ENCODE measurements at places on chromosomes 5 and 9. TPM values are rescaled to one million over a fixed set of nuclear protein-coding genes. Genes with fewer than 3 reads are reported as not detected.

DNA sequence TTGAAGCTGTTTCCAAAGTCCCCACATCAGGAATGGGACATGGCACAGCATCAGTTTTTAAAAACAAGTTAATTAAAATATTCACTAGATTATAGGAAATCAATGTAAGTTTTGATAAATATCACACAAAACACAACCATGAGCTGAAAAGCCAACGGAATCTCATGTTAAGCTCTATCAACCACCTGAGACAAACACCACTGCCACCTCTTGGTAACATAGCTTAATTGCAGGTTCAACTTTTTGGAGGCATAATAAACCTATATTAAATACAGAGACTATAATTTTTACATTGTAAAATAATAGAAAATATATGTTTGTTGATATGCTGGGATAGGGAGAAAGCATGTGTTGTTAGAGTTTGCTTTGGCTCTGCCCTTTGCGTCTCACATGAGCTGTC lies 126.1 kb downstream of the SV2C start:
- no peak for DNase-seq

DNA sequence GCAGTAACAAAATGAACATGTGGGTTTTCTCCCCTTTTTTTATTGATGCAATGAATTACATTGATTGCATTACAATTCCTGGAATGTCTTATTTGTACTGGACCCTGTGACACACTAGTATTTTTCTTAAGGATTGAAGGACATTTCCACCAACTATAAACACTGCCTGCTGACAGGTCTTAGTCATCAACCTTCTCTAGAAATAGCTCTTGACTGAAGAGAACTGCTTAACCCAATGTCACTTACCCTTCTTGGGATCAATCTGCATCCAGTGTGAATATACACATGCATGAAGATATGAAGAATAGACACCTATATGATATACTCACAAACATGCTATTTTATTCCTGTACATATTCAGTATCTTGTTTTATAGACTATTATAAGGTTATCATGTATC lies 130.6 kb downstream of the FBXO38 start:
- DNase-seq: no peak

DNA sequence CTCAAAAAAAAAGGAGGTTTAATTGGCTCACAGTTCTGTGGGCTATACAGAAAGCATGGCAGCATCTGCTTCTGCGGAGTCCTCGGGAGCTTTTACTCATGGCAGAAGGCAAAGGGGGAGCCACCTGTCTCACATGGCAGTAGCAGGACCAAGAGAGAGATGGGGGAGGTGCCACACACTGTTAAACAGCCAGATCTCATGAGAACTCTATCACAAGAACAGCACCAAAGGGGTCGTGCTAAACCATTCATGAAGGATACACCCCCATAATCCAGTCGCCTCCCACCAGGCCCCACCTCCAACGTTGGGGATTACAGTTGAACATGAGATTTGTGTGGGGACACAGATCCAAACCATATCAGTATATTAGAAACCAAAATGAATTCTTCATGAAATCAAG lies 28.3 kb upstream of the CXXC5 start:
- no peak for DNase-seq

GRCh38 chr5:136769093-136769492 lies 403.7 kb upstream of the TRPC7 start:
- no peak for DNase-seq

Gene LCP2
- total RNA-seq: not detected

DNA sequence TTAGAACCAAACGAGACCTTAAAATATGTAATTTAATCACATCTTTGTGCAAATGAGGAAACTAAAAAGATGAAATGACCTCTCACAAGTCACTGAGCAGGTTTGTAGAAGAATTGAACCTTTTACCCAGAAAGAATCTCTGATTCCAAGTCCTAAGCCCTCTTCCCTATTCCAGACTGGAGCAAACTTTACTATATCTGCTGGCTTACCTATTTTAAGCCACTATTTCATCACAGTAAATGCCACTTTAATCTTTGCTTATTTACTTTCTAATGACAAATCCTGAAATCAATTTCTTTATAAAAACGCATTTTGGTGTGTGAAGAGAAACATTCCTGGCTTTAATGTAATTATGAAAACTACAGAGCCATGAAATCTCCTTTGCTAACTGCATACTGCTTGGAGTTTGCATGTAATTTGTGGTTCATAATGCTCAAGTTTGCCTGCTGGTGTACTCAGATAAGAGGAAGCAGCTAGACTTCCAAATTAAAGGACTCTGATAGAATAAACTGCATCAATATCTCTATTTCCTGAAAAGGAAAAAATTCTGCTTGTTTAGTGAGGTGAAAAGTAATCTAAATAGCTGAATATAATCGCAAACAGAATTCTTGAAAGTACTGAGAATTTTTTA lies 121.2 kb downstream of the RAB3C start:
- no peak for DNase-seq

Gene EGFLAM
- total RNA-seq: 45.4 TPM

DNA sequence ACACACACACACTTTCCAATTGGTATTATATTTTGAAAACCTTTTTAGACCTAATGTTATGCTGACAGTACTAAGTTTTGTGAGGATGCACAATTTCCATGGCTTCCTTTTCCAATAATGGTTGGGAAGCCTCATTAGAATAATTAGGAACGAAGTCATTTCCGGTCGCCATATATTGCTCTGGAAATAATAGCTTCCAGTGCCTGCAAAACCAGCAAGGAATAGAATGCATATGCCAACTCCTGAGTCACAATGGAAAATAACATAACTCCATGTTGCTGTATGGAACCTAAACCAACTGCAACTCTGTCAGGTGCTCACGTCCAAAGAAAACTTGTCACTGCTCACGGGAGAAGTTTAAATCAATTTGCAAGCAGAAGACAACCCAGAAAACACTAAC lies 222.0 kb downstream of the EBF1 start:
- peak; percentile 52 for DNase-seq

GRCh38 chr5:160291467-160291866 lies 20.9 kb downstream of the CCNJL start:
- DNase-seq: no peak

Gene ZCCHC10
- total RNA-seq: 31.2 TPM

DNA sequence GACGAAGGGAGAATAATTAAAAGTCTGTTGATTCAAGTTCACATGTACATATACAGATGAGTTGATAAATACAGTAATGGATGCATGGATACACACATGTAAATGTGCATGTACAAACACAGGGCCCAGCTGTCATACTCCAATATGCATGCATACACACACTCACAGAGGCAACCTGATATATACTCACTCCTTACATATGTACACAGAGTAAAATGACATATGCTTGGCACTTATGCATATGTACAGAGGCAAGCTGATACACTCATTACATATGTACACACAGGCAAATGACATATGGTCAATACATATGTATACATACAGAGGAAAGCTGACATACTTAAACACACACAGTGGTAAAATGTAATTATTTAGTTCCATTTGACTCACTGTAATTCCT lies 7.2 kb upstream of the TMEFF1 start:
- DNase-seq: no peak

DNA sequence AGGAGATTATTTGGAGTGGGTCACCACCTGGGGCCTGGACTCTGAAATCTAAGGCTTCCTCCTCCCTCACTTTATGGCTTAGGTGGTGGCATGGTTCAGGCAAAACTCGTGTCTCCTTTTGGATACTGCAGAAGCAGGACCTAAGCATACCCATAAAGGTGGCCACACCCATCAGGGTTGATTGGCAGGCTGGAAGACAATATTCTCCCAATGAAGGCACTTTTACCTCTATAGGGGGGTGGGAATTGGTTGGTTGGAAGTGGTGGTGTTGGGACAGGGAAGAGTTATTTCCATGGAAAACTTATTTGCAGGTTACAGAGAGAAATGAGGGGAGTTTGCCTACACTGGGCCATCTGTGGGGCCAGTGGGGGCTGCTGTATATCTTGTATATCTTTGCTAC lies 39.7 kb downstream of the CNOT6 start:
- no peak for DNase-seq

- peak; percentile 54 for DNase-seq
Measured at GRCh38 chr9:91817493-91818224, 132.4 kb downstream of the ROR2 start.

DNA sequence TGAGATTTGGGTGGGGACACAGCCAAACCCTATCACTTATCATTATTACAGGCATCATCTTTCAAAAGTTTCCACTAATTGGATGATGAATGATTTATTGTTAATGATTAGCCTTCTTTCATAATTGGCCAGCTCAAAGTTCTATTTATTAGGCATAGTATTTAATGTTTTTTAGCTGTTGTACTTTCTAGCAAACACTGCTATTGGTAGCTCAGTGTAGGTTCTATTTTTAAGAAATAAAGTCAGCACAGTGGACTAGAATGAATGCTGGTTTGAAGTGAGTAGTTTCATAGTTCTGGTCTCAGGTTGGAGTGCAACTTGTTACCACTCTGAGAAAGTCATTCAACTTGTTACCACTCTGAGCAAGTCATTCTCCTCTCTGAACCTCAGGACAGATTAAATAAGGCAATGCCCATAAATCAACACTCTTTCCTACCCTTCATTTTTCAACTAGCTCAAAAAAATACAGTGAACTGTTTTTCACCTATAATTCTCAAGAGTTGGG lies 46.9 kb downstream of the JAKMIP2 start:
- DNase-seq: no peak

Gene SGCD
- 0.22 TPM for total RNA-seq

GRCh38 chr5:106127341-106127781 lies 1543.4 kb downstream of the EFNA5 start:
- no peak for DNase-seq

- peak; percentile 8 for DNase-seq
Measured at GRCh38 chr9:17578911-17579793, at the start of gene SH3GL2. SH3GL2 (plus strand) TSS chr9:17579066.

GRCh38 chr9:137168573-137168903 lies 1.3 kb downstream of the LRRC26 start:
- DNase-seq: no peak

Gene HAVCR2
- 0.19 TPM for total RNA-seq

Gene BARHL1
- not detected for total RNA-seq

Gene KIF4B
- total RNA-seq: 0.79 TPM

DNA sequence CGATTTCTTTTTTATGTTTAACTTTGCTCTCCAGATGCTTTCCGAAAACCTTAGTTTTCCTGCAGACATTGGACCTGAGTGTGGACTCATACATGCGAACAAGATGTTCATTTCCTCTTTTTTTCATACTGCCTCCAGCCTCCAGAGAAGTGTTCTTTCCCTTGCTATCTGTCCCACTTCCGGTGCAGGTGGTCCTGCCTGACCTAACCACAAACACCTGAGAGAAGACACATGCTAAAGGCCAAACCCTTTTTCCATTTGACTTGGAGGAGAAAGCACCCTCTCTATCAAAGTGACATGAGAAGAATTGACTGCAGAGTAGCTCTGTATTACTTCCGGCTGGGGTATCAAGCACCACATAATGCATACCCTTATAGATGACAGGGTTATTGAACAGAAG lies 334.0 kb downstream of the ARHGEF28 start:
- no peak for DNase-seq

DNA sequence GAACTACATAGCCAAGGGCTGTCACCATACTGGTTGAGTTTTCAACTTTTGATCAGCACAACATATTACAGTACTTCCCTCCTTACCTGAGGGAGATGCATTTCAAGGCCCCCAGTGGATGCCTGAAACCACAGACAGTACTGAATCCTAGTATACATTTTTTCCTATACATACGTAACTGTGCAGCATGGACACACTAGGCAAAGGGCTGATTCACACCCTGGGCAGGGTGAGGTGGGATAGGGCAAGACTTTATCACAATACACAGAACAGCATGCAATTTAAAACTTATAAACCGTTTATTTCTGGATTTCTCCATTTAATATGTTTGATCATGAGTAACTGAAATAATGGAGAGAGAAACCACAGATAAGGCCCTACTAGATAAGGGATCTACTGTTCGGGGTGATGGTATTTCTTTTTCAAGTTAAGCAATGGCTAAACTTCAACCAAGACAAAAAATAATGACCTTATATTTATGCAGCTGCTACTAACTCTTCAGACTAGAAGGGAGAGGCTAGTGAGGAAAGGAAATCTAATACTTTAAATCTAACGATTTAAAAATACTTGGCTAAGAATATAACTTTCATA lies 186.9 kb upstream of the GNA14 start:
- DNase-seq: no peak

GRCh38 chr5:107468276-107468675 lies 202.5 kb downstream of the EFNA5 start:
- DNase-seq: no peak

Gene NOP16
- 66.0 TPM for total RNA-seq

Gene AMBP
- total RNA-seq: not detected

- DNase-seq: peak; percentile 12
Measured at GRCh38 chr9:6089300-6089699, 73.9 kb upstream of the RANBP6 start.

DNA sequence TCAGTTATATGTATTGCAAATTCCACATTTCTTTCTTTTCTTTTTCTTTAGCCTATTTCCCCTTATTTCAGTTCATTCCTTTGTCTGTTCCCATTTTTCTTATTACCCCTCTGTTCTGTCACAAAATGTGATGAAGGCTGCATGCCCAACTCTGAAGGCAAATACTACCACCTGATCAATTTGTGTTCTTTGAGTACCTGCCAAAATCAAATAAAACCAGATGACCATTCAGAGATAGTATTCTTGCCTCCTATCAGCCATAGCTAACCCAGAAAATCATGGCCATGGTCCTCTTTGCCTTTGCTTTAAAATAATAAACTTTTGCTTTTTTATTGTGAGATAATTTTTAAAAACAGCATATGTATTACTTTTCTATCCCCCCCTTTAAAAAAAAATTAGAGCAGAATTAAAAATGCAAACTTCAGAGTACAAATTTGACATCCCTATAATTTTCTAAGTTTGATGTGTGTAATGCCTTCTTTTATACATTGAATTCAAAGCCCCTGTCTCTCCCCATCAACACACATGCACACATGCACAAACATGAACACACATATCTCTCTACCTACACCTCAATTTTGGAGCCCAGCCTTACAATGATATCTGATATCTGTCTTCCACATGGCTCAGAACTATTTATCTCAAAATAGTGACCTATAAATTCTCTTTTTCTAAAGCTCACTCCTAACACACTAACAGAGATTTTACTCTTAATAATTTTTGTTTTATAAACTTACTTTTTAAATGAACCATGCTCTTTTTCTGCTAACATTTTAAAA lies 3.5 kb downstream of the RFESD start:
- DNase-seq: no peak

Gene RUSC2
- total RNA-seq: 22.2 TPM

GRCh38 chr5:130452744-130453143 lies 548.5 kb downstream of the CHSY3 start:
- no peak for DNase-seq

DNA sequence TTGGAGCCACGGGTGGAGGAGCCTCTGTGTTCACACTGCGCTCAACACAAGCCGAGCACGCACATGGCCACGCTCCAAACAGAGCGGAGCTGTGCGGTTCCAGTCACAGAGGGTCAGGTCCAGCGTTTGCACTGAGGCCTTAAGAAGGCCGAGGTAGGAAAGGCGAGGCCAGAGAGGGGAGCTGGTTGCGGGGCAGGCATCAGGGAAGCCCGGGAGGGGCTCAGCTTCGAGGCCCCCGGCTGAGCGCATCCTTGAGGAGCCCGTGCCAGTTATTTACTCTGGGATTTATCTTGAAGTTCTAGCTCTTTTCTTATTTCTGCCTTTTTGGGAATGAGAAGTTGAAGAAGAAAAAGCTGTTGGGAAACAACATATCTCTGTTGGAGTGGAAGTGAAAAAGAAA lies 140.8 kb downstream of the IRX1 start:
- no peak for DNase-seq

GRCh38 chr5:101018299-101018698 lies 115.2 kb upstream of the ST8SIA4 start:
- no peak for DNase-seq
